ENCODE measurements at places on chromosomes 5 and 9. TPM values are rescaled to one million over a fixed set of nuclear protein-coding genes. Genes with fewer than 3 reads are reported as not detected.

The NR5A1 gene
- not detected for total RNA-seq

The HMMR gene
- total RNA-seq: 0.15 TPM

The ARHGEF28 gene
- total RNA-seq: not detected

The CLIC3 gene
- total RNA-seq: 3.7 TPM

The NIM1K gene
- 0.28 TPM for total RNA-seq

The PTPRD gene
- not detected for total RNA-seq

The LVRN gene
- not detected for total RNA-seq

The GMCL2 gene
- total RNA-seq: not detected

The PCDHA1 gene
- not detected for total RNA-seq

The FOXD4L4 gene
- 0.47 TPM for total RNA-seq

The KLHL3 gene
- 25.9 TPM for total RNA-seq

The KIF12 gene
- total RNA-seq: not detected

The NFX1 gene
- total RNA-seq: 64.7 TPM

The TESK1 gene
- total RNA-seq: 48.9 TPM

The DOK3 gene
- 3.9 TPM for total RNA-seq

The STING1 gene
- total RNA-seq: 144 TPM

The SHOC1 gene
- total RNA-seq: not detected

The PCDHGB3 gene
- 0.50 TPM for total RNA-seq
